ENCODE measurements at places on chromosomes 13 and 19.

DNA sequence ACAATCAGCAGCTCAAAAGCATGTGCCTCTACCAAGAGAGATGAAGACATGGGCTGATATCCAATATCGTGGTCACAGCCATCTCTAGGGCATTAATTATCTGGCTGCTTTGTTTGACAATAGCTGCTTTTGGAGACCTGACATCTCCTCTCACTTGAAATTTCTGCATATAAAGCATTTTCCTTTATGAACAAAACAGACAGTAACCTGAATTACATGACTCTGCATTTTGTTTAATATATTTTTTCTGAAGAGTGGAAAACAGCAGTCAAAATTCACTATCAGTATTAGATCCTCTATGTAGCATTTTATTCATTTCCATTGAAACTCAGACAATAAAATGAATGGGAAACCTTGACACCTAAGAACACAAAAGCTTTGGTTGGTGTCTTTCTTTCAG, 42.4 kb upstream of the ESD start:
- DNase-seq = no peak

GRCh38 chr19:41785653-41786052, 10.7 kb upstream of the CEACAM3 start:
- peak; percentile 54 for DNase-seq

- DNase-seq = no peak
These were observed 2.9 kb upstream of the AMER2 start for GRCh38 chr13:25175026-25175425.

DNA sequence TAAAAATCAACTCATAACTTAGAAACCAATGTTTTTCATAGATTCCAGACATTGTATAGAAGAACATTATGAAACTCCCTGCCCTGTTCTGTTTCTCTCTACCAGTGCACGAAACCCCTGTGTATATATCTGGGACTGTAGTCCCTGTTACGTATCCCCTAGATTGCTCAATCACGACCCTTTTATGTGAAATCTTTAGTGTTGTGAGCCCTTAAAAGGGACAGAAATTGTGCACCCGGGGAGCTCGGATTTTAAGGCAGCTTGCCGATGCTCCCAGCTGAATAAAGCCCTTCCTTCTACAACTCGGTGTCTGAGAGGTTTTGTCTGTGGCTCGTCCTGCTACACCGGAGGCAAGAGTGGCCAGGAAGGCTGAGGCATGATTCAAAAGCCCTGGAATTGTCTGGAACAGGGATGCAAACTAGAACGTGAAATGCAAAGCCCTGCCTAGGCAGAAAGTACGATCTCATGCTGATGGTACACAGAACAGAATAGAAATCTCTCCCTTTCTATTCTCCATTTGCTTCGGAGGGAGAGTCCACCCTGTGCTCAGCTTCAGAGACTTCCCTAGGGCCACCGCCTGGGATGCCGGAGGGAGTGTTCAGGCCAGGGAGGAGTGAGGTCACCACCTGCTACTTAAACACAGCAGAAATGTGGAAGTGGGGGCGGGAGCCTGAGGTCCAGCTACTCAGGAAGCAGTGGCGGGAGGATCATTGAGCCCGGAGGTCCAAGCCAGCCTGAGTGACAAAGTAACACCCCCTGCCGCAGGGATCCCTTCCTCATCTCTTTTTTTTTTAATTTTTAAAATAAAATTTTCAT, 758 bp upstream of the ZNF888 start:
- no peak for DNase-seq

DNA sequence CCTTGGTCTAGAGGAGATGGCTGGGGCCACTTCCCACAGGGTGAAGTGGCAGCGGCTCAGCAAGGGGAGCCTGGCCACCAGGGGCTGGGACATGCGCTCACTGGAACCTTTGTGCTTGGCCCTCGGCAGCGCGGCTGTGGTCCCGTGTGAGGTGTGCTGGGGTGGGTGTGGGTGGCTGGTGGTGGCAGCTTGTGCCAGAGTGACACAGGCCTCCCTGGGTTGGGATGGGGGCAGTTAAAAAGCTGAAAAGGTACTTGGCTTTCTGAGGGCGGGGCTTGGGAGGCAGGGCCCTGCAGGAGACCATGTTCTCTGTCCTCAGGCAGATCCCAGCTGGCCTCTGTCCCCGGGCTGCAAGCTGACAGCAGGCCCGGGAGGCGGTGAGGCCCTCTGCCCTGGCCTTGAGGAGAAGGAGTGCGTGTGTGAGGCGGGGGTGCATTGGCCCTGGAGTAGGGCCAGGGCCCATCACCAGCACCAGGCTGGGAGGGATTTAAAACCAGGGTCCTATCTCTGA, 17.3 kb downstream of the MPND start:
- DNase-seq = no peak

GRCh38 chr19:15297416-15298224, 34.7 kb downstream of the BRD4 start:
- DNase-seq = no peak

GRCh38 chr19:32231691-32232090, 113.7 kb upstream of the ZNF507 start:
- no peak for DNase-seq

GRCh38 chr13:44508562-44509077, 67.5 kb downstream of the TSC22D1 start:
- DNase-seq = no peak

DNA sequence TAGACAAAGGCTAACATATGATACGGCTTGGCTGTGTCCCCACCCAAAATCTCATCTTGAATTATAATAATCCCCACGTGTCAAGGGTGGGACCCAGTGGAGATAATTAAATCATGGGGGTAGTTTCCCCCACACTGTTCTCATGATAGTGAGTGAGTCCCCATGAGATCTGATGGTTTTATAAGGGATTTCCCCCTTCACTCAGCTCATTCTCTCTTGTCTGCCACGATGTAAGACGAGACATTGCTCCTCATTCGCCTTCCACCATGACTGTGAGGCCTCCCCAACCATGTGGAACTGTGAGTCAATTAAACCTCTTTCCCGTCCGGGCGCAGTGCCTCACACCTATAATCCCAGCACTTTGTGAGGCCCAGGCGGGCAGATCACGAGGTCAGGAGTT, 143.5 kb downstream of the RXFP2 start:
- DNase-seq = no peak

GRCh38 chr19:46186717-46187101, 38.7 kb downstream of the IGFL2 start:
- DNase-seq = no peak

DNA sequence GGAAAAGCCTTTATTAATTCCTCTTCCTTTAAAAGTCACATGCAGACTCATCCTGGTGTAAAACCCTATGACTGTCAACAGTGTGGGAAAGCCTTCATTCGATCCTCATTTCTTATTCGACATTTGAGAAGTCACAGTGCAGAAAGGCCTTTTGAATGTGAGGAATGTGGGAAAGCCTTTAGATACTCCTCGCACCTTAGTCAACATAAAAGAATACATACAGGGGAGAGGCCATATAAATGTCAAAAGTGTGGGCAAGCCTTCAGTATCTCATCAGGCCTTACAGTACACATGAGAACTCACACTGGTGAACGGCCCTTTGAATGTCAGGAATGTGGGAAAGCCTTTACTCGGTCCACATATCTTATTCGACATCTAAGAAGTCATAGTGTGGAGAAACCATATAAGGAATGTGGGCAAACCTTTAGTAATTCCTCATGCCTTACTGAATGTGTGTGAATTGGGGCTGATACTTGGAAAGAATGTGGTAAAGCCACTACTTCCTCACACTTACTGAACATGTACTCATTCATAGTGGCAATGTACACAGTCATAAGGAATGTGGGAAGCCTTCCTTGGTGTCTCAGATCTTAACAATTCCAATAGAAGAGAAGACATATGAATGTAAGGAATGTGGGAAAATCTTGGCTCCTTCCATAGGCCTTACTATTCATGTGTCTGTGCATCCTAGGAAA, 18.8 kb downstream of the ZNF559 start:
- no peak for DNase-seq

DNA sequence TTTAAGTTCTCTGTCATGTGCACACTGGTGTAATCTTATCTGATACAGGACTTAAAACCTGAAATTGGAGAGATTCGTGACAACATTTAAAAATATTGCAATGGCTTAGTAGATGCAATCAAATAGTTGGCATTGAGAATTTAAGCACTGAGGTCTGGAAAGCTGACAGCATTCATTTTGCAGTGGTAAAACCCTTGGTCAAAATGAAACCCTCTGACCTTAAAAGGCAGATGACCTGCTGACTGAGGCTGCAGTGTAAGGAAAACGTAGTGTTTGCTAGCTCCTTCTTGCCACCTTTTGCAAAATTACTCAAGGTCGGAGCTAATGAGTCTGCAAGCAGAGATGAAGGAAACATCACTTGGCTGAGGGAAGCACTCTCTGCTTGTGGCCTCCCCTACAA, 150.6 kb downstream of the KCTD12 start:
- no peak for DNase-seq

- DNase-seq = peak; percentile 46
These were observed 339.0 kb downstream of the RFC3 start for GRCh38 chr13:34156841-34157365.

- DNase-seq = no peak
These were observed 10.5 kb upstream of the PLIN3 start for GRCh38 chr19:4877753-4878490.

DNA sequence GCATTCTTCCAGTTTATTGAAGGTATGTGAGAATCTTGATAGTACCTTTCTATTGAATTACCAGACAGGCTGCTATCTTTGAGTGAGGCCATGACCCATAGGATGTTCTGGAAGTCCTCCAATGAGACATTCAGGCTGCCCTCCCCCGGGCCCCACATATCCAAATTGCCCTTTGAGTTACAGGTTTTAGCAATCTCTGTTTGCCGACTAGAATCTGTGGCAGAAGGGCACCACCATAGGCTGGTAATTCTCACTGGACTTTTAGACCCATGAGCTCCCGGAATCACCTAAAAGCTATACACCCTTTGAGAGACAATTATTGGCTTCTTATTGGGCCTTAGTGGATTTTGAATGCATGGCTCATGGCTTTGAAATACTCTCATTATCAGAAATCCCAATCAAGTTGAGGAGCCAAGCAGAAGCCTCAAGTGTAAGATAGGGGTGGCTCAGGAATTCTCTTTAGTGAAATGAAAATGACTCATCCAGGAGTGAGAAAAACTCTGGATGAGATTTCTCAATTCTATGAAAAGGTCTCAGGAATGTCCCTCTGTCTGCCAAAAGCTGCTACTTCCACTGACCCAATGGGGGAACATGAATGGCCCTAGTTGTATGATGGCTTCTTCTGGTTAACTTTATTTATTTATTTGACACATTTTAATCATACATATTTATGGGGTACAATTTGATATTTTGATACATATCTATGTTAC, 172.1 kb upstream of the CSNK1A1L start:
- no peak for DNase-seq

DNA sequence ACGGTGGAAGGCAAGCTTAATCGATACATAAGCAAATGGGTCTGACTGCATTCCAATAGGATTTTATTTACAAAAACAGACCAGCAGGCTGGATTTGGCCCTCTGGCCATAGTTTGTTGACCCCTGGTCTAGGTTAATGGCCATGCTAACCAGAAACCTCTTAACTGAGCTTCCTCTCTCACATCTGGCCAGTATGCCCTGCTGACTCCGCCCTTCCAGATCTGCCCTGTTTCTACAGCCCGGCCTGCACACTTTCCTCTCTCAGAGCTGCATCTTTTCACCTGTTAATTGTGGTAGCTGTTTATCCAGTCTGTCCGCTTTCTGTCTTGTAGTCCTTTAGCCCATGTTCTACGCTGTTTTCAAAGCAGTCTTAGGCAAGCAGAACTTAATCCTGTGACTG, 25.6 kb downstream of the EDNRB start:
- DNase-seq = no peak

- no peak for DNase-seq
These were observed 471 bp downstream of the DACH1 start for GRCh38 chr13:71866335-71867130.

DNA sequence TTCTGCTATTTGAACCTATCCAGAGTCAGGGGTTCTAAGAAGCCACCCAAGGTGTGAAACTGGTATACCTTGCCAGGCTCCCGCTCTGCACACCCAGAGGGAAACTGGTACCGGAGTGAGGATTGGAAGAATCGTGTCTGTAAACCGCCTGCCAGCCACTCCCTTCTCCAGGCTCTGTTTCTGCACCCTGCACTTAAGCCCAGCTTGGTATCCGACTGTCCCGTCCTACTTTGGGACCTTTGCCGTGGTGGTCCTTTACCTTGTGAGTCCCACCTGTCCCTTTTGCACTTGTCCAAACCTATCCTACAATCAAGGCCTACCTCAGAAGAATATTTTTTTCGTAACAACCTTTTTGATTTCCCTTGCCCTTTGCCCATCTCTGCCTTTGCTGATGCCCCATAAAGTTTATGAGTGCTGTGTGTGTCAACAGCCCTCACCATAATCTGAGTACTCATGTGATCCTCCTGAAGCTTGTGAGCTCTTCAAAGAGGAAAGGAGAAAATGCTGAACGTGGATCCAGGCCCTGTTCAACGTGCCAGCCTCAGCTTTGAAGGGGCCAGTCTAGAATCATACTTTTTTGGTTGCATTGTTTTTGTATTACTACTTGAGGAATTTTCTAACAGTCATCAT, 44.7 kb downstream of the GARRE1 start:
- DNase-seq = no peak

DNA sequence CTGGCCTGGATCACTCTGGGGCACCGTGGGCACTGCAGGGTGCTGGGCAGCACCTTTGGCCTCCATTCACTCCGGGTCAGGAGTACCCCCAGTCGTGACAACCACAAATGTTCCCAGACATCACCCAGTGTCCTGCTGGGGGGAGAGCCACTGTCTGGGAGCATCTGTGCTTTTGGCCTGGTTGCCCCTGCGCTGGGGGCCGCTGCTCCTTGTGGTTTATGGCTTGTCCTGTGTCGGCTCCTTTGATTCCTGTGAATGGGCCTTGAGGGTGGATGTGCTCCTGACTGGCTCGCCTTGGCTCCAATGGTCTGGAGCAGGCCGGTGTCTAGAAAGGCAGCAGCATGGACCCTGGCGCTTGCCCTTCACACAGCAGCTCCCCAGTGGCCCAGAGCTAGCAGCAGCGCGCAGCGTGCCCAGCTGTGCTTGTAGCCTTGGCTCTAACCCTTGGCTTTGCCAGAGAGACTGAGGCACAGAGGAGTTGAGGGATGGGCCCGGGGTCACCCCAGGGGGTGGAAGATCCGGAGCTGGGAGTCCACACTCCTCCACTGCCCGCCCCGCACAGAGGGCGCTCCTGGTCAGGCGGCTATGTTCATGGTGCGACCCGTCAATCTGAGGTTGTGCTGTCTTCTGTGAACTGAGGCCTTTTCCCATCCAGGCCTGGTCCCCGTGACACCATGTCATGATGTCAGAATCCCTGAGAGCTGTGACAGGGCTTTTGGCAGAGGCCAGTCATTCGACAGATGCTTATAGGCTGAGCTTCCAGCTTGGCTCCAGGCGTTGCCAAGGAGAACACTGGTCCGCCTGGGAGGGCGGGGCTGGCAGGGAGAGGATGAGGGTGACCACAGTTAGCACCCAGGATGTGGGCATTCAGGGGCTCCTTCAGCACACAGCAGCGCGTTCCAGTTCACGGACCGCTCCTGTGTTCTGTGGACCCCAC, 4.1 kb downstream of the DAZAP1 start:
- no peak for DNase-seq

DNA sequence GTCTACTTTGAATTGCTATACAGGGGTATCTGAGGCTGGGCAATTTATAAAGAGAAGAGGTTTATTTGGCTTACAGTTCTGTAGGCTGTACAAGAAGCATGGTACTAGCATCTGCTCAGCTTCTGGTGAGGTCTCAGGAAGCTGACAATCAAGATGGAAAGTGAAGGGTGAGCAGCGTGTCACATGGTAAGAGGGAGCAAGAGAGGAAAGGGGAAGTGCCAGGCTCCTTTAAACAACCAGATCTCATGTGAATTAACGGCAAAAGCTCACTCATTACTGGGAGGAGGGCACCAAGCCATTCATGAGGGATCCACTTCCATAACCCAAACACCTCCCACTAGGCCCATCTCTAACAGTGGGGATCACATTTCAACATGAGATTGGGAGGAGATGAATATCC, 222.4 kb downstream of the TDRD3 start:
- no peak for DNase-seq
